Activated T-helper 1 cell treated with anti-CD3 and anti-CD28 coated beads, Interleukin-12 subunit alpha, Interleukin-12 subunit beta, Interleukin-2, Interleukin-4 antibody, amounts not matched to agents 30 ng/mL and 10 ng/mL and 1 ng/mL, durations not matched to agents 14 hours and 24 hours and 36 hours (primary cell): ENCODE measurements at places on chromosomes 3 and 15. TPM values are rescaled to one million over a fixed set of nuclear protein-coding genes. Genes with fewer than 3 reads are reported as not detected.

DNA sequence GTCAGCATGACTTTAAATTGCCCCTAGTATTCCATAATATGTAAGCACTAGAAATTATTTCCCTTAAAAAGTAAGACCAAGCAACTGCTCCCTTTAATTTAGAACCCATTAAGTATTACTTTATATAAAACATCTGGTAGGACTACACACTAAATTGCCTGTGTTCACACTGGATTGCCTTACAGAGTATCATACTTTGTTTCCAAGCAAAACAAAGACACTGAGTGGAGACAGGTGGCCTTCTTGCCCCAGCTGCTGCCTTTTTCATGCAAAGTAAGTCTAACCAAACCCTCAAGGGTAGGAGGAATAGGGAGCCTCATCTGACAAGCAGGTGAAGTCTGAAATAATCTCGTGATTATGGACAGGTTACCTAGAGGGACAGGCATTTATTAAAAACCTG is 87.3 kb downstream of the PEX5L start:
- no peaks in the 10 kb centered on the region for H3K36me3 ChIP-seq
- peaks cover 10% of the 10 kb centered on the region for H3K4me1 ChIP-seq
- no peak overlapping the region for H3K27ac ChIP-seq
- peaks cover 23% of the 10 kb centered on the region for H3K27me3 ChIP-seq

Gene OXTR
- total RNA-seq = 1.0 and 1.2 TPM in 2 replicates

Gene TRANK1
- total RNA-seq = 2.3 and 3.4 TPM in 2 replicates

Gene FES
- 45.4 and 57.1 TPM in 2 replicates for total RNA-seq

GRCh38 chr15:41832875-41833274 is 5.0 kb downstream of the JMJD7 start:
- H3K36me3 ChIP-seq = peaks cover 12% of the 10 kb centered on the region
- peaks cover 34% of the 10 kb centered on the region for H3K4me1 ChIP-seq
- H3K27ac ChIP-seq = no peak overlapping the region
- H3K4me3 ChIP-seq = no peak overlapping the region
- H3K27me3 ChIP-seq = no peaks in the 10 kb centered on the region
